ENCODE measurements at places on chromosomes 5 and 9.

GRCh38 chr9:122336866-122337555 is 33.8 kb upstream of the PTGS1 start:
- DNase-seq = no peak

DNA sequence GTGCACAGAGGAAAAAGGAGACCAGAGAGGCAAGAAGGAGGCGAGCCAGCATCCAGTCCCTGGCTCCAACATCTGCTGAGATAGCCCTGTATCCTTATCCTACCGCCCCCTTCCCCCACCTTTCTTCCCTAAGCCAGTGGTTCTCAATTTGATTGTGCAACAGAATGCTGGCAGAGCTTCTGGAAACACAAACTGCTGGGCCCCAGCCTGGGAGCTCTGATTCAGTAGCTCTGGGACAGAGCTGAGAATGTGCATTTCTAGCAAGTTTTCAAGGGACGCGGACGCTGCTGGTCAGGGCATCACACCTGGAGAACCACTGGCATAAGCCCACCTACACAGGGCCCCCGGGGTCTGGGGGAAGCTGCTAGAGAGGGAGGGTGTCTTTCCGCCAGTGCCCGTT is 21.1 kb downstream of the AK8 start:
- DNase-seq = no peak

DNA sequence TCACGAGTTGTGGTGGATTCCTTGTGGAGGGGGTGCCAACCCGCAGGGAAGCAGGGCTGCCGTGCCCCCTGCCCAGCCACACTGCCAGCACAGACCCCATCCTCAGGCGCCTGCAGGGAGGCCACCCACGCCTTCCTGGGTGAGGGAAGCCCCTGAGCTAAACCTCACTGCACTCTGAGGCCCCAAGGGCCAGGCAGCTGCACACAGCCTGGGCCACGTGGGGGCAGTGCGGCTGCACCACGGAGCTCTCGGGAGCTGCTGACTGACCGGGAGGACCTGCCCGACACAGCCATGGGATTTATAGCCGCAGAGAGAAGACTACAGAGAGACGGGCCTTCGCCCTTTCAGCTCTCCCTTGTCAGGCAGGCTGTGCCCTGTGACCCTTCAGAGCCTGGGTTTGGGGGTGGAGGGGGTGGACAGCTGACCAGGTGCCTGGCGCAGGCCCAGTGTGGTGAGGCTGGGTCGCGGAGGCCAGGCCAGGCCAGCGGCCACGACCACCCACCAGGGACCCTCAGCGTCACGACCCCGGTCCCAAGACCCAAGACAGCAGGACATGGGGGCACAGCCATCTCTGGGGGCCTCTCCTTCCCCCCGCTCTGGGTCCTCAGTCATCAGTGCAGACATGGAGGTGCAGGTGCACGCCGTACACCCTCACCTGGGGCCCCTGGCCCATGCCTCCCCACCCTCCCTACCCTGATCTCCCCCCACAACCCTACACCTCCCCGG is 4.3 kb upstream of the AHRR start:
- peak; percentile 98 for DNase-seq

DNA sequence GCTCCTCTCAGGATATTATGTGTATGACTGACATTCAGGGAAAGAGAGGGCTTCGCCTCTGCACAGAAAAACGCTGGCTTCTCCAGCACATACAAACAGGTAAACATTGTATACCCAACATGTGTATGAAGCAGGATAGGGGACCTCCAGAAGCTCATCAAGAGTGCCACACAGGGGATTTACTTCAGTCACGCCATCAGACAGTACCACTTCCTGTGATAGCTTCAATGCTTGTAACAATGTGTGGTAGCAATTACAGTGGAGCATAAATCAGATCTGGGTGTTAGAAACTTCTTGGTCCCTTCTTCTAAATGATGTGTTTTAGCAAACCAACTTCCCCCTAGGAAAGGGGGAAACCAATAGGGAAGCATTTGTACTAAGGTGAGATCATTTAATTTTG is 160.8 kb downstream of the TSSK1B start:
- DNase-seq = no peak

GRCh38 chr9:107046692-107047091 is 183.7 kb downstream of the ZNF462 start:
- no peak for DNase-seq

GRCh38 chr5:154118385-154118784 is 72.1 kb upstream of the GALNT10 start:
- DNase-seq = no peak

- DNase-seq = no peak
Observed at GRCh38 chr9:19208653-19209052, 21.8 kb upstream of the DENND4C start.

DNA sequence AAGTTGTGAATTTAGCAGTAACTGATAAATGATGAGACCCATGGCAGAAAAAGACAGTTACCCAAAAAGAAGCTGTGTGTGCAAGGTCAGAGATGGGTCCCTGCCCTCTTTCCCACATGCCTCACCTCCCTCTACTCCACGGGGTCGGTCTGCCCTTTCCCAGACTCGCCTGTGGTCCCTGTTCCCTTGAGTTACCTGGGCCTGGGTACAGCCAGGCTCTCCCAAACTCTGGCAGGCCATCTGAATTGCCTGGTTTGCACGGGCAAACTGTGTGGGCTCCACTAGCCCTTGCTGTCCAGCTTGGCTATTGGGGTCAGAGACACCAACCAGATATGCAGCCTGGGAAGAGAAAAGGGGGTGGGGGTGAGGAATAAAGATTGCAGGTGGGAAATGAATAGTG is 18.4 kb upstream of the TPM2 start:
- no peak for DNase-seq

DNA sequence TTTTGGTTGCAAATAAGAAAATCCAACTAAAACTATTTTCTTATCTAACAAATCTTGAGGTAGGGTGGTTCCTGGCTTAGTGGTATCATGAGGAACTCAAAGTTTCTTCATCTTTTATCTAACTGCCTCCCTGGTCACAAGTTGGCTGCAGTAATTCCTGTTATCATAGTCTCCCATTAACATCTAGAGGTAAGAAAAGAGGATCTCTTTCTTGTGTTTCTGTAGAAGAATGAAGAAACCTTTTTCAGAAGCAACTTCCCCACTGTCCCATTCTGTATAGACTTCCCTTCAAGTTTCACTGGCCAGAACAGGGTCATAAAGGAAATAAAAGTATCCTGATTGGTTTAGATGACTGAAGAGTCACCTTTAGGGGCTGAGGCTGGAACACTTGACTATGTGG is 81.8 kb upstream of the ELL2 start:
- DNase-seq = no peak

- no peak for DNase-seq
Observed at GRCh38 chr9:1951446-1951845, 63.7 kb upstream of the SMARCA2 start.

DNA sequence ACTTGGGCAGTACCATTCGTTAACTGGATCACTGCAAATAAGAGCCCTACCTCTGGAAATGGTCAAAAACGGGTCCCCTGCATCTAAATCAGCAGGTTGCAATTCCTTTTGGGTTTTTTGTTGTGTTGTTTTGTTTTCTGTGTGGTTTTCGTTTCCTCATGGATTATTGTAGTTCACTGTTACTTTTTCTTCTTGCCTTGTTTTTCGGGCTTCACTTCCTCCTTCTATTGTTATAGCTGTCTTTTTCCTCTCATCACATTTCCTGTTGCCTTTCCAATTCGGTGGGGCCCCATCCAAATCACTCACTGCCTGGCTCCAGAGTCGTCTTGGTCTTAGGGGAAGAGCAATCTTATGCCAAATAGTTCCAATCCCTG is 8.7 kb upstream of the SSBP2 start:
- DNase-seq = no peak

DNA sequence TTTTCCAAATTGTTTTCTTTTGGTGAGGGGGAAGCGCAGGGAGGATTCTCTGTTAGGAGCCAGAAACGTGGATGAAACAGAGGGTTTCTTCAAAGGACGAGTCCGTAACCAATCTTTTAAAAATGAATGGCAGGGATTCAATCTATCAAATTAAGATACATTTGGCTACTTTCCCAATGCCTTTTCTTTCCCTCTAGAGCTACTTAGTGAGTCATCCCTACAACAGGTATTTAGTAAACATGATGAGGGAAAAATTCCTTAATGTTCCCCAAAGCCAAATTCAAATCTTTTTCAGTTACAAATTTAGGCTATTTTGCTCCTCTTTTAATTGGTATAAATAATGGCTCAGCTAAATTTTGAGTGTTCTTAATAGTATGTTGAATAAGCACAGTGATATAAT is 366.4 kb upstream of the RIOK2 start:
- no peak for DNase-seq

DNA sequence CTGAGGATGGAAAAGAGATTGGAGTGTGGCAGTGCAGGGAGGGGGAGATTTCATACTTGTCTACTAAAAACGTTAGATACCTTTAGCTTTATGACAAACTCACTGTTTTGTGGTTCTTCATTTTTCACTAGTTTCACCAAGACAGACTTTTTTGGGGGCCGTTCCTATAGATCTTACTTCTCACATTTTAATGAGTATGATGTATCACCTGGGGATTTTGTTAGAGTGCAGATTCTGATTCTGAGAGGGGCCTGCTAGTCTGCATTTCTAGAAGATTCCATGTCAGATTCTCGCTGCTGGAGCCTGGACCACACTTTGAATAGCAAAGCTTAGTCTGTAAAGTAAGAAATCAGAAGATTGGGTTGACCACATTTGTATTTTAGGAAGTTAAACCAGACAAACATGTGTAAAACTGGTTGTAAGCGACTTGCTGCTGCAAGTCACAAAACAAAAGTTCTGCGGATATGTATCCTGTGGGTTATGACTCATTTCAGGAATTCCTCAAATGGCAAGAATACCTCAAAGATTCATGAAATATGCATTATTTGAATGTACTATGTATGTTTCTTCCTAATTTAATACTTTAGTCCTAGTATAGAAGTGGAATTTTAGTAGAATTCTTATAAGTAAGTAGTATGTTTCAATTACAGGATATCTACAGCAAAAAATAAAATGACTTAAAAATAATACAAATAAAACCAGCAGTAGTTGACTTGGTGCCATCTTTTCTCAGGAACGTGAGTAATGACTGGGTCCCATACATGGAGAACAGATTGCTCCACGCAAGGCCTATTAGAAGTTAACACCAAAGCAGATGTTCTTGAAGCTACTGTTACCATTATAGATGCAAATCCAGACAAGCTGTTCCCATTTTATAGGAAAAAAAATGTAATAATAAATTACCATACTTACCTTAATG is 27.8 kb downstream of the NFIL3 start:
- peak; percentile 41 for DNase-seq

- peak; percentile 47 for DNase-seq
Observed at GRCh38 chr5:145887976-145888574, 15.3 kb upstream of the GRXCR2 start.

GRCh38 chr5:40571729-40572128 is 108.0 kb upstream of the PTGER4 start:
- no peak for DNase-seq
